ENCODE measurements at places on chromosomes 3 and 15.
A peak's percentile ranks its signal among the peaks of the same experiment; 100 is the strongest.

DNA sequence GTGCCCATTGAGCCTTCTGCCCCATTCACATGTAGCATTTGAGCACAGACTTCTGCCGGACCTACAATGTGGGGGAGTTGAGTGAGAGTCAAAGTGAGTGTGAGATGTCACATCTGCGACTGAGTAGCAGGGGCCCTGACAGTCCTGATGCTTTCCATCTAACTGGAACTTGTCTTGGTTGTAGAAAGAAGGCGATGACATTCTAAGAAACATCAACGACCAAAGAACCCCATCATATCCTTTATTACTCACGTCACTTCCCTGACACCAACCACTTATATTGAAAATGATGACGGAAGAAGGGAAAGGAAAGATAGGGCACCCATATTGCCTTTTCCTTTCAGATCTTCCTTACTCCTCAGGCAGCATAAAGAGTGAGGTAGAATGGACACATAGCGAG is 30.5 kb downstream of the SMAD3 start:
- no peak for DNase-seq

DNA sequence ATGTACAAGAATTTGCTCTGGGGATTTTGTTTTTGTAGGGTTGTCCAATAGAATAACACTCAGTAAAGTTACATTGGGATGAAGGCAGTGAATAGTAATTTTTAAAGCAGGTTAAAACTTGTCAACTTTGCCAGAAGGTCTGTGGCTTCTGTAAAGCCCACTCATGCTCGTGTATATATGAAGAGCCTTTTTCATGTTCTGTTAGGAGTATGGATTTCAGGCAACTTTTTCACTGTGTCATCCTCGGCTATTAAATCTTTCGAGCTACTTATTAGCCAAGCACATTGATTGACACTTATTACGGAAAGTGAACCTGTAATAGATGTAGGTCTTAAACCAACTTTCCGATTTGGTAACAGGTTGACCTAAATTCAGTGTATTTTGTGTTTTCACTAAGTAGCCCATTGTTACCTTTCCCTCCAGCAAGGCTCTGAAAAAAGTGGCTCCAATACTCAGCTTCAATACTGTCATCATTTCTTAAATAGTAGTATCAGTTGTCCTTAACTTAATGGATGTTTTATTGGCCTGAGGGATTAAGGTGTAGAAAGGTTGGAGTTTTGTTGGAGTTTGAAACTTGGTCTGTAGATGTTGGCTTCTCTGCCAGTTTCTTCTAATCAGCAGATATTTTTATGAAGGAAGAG is 1.7 kb downstream of the PAK2 start:
- DNase-seq: peak; percentile 19

- DNase-seq: peak; percentile 8
Measured at GRCh38 chr3:40278791-40279190, 30.7 kb upstream of the EIF1B start.

DNA sequence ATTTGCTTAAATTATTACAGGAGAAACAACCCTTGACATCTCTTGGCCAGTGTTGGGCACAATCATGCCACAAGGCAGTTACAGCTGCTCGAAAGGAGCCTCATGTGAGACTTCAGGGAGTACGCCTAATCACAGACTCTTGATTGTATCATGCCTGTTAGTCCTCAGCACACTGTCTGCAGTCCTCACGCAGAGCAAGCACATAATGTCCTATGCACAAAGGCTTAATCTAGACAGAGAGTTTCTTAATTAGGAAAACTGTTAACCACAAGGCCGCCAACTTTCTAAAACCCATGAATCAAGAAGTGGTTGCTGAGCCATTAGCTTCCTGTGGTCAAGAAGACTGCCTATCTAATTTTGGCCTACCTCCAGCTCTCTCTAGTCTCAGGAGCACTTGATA is 172.0 kb downstream of the UNC13C start:
- peak; percentile 50 for DNase-seq

Measured in KBM-7 (cell line).